ENCODE measurements at places on chromosomes 6 and 20.

GRCh38 chr6:111642463-111643158 lies 36.9 kb upstream of the TRAF3IP2 start:
- DNase-seq = peak; percentile 69

- peak; percentile 61 for DNase-seq
These were observed 27.0 kb downstream of the TRIM27 start for GRCh38 chr6:28896505-28897368.

DNA sequence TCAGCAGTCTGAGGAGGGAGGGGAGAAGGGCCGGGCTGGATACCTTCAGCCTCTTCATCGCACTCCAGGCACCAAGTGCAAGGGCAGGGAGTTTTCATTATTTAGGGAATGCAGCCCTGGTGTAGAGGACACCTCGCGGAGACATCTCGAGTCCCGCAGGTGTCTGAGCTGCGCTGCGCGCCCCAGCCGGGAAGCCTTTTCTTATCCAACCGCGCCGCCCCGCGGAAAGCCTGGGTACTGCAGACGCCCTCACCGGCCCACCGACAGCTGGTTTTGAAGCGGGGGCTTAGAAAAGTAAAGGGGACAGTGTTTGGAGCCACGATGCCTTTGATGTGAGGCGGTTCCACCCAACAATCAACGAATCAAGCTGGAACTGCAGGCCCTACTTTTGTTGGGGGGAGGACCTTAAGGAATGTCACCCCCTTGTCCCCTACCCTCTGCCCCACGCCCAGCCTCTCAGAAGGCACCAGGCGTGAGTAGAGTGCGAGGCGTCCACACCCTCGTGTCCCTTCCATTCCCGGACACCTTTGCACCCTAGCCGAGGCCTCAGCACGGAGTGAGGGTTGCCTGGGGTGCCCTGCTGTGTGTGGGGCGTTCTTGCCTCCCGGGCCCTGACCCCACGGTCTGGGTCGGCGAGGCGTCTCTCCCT lies 8.6 kb downstream of the NKX2-2 start:
- peak; percentile 94 for DNase-seq

DNA sequence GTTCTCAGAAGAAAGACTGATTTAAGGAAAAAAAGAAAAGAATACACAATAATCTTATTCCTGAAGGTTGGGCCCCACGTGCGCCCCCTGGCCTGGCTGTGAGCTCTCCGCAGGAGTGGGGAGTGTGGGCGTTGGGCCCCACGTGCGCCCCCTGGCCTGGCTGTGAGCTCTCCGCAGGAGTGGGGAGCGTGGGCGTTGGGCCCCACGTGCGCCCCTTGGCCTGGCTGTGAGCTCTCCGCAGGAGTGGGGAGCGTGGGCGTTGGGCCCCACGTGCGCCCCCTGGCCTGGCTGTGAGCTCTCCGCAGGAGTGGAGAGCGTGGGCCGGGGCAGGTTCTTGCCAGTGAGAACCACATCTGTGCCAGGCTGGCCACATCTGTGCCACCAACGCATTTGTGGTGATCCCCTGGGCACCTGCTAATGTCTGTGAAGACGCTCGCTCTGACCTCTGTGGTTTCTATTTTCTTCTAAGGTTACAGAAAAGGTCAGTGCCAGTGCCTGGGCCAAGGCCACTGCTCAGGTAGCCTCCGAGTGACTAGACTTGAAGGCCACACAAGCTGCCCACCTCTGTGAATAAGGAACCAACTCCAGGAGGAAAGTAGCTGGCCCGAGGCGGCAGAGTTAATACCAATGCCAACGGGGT lies 41.0 kb downstream of the WDR27 start:
- no peak for DNase-seq

DNA sequence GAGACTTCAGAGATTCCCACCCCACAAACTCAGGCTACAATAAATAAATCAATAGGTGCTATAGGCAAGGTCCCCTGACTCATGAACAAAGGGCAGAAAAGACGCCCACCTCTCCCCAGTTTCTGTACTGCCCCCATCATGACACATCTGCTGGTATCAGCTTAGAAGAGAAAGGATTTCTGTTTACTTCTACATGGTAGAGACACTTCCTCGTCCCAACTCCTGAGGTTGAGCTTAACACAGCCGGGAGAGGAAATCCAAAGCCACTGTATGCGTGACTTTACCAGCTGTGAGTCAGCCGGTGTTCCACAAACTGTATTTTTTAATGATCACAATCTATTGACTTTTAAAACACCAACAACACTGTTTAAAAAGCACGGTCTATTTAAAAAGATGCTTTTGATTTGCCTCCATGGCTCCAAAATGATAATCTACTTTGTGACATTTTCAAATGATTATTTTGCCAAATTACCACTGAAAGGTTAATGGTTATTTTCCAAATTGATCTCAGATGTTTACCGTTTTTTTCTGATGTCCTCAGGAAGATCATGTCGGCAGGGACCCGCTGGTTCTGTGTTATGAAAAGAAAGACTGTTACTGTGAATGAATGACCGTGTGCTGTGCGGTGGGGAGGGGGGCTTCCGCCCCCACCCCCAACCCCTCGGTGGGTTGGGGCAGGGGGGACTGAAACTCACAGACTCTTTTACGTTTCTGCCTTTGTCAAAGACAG lies 72.5 kb downstream of the ATP9A start:
- no peak for DNase-seq

DNA sequence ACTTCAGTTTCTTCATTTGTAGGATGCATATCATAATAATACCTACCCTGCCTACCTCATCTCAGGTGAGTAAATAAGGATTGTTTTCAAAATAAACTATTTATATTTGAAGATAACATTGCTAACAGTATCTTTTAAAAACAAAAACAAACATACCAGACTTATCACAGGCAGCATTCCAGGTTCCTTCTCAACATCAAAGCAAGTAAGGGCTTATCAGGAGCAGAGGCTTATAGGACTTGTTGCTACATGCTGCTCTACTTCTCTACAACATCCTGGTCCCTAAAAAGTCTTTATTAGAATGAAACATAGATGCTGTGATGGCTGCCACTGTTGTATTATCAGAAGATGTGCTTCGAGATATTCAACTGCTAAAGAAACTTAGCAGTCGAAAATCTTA lies 149.2 kb upstream of the PRDM1 start:
- no peak for DNase-seq

DNA sequence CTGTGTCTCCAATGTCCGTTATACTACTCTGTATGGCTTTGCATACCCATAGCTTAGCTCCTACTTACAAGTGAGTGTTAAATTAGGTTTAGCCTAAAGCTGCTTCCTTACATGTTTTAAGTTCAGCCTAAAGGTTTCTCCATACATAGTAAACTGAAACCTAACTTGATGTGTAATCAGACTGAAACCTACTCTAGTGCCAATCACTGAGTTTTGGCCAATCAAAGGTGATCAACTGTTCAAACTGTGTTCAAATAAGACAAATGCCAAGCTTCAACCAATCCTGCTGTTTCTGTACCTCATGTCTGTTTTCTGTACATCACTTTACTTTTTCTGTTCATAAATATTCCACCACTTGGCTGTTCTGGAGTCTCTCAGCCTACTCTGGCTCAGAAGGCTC lies 20.0 kb downstream of the HLA-DOA start:
- DNase-seq = no peak

- peak; percentile 84 for DNase-seq
These were observed 73.9 kb downstream of the OR2B2 start for GRCh38 chr6:27838058-27838944.

DNA sequence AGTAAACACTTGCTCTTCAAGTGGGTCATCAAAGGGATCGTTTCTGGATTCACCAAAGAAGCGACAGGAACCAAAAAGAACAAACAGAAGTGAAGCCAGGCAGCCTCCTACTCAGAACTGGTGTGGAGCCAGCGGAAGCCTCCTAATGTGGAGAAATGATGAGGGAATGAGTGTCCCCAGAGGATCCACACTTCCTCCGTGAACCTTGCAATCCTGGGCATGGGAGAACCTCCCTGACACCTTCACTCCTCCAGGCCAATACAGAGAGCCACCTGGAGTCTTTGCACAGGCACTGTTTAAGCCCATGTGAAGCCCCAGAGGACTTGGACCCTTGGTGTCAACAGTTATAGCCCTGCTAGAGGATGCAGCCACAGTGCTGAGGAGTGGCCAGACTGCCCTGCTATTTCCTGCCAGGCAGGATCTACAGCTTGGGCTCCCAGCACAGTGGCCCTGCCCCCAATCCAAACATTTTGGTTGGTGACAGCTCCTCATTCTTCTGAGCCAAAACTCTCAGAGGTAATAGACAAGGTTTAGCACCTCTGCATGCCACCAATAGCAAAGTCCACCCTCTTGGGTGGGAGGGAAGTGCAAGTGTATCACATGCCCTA lies 23.2 kb upstream of the SERINC1 start:
- DNase-seq = no peak

- DNase-seq = no peak
These were observed 252.9 kb upstream of the RUNX2 start for GRCh38 chr6:45075246-45075645.

GRCh38 chr20:18683839-18684238 lies 96.0 kb downstream of the DTD1 start:
- no peak for DNase-seq

- DNase-seq = no peak
These were observed 284.5 kb downstream of the UST start for GRCh38 chr6:149031201-149031858.
